ENCODE measurements at places on chromosomes 16 and 17.

DNA sequence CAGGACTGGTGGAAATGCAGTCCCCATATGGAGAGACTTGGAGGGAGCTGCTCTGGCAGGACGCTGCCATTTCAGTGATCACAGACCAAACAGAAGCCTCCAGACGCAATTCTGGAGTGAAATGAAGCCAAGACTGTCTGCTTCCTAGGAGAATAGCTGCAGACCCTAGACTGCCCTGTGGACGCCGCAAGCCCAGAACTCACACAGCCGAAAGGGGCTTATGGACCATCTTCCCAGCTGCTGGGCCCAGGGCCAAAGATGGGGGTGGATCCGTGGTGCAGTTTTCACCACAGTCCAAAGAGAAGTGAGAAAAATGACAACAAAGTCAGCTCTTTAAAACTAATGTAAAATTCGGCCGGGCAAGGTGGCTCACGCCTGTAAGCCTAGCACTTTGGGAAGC lies 165.7 kb downstream of the CBLN1 start:
- no peak for DNase-seq

DNA sequence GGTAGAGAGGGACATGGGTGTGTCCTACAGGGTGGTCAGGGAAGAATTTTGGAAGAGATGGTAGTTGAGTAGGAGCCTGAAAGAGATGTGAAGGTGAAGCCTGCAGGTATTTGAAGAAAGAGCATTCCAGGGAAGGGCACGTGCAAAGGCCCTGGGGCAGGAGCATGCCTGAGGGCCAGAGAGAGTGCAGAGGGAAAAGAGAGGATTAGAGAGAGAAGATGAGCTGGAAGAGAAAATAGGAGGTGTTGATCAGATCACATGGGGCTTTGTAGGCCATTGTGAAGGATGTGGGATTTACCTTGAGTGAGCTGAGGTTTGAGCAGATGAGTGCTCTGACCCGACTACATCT lies 455.0 kb downstream of the HAPSTR1 start:
- no peak for DNase-seq

- no peak for DNase-seq
Observed at GRCh38 chr16:20409398-20410120, at the start of gene ACSM5. Gene ACSM5, plus strand, starts transcription at chr16:20409534. Its CDS starts 1,951 bp downstream, at chr16:20411485.

DNA sequence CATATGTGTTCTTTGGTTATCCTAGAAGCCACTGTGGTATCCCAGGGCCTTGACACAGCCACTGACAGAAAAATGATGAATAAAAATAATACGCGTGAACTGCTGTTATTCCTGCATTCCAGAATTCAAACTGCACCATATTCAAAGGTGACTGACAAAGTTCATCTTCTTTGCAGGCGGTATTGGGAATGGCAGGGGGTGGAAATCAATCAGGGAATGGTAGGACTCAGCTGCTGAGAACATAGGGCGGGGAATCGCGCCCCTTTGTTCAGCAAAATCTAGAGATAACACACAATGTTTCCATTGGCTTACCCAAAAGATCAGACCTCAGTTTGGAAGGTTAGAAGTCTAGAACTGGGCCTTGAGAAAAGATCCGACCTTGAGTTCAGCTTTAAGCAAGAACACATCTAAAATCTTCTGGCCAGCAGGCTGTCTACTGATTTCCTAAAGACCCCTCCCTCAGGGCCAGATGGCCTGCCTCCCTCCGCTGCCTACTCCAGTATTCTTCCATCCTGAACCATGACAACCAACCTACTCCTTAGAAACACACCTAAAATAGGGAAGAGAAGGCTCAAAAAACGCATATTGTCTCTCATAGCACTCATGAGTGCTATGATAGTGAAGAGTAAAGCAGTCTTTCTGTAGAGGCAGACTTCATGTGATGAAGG lies 34.1 kb downstream of the CDK5R1 start:
- DNase-seq: no peak

DNA sequence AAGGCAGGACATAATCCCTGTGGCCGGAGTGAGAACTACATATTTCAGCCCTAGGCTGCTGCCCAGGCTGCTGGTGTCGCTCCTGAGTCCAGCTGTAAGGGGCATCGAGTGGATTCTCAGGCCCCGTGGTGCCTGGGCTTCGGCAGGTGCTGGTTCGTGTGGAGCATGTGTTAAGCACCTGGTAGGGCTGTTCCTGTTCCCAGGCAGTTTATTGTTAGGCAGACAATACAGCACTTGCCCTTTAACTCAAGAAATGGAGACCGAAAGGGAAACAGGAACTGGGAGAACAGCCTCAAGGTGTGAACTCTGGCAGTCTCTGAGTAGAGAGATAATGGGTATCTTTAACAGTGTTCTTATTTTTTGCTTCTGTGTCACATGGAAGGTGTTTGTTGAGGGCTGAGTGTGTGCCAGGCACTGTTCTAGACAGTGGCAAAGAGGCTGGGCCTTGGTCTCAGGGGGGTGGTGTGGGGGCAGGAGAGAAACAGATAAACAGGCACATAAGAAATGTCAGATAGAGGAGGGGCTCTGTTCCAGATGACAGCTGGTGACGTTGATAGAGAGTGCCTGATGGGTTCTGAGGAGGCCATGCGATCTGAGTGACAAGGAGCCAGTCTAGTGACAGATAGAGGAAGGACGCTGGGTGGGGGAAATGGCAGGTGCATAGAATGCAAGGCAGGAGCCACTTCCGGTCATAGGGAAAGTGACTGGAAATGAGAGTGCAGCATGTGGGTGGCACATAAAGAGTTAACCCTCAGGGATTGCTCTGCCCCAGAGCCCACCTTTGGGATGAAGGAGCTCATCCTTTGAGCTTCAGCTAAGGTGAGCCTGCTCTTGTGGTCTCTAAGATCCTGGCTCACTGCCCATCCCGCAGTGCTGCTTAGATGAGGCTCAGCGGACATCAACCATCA lies 33.8 kb downstream of the EPN2 start:
- peak; percentile 25 for DNase-seq

- peak; percentile 58 for DNase-seq
Observed at GRCh38 chr17:6420173-6420641, 14.7 kb downstream of the AIPL1 start.

DNA sequence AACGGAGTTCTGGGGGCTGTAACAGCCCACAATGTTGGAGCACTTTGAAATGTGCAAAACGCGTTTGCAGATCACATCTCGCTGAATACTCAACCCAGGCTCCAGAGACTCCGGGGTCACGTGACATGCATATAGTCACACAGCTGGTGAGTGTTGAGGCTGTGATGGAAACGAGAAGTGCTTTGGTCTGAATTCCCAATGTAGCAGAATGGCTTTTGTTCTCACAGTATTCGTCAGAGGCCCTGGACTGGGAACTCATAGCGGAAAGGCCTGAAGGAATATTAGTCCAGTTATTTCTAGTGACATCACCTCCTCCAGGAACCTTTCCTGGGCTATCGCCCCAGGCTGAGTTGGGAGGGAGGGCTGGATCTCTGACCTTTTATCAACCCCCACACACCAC lies 95.8 kb upstream of the CRHR1 start:
- peak; percentile 88 for DNase-seq

DNA sequence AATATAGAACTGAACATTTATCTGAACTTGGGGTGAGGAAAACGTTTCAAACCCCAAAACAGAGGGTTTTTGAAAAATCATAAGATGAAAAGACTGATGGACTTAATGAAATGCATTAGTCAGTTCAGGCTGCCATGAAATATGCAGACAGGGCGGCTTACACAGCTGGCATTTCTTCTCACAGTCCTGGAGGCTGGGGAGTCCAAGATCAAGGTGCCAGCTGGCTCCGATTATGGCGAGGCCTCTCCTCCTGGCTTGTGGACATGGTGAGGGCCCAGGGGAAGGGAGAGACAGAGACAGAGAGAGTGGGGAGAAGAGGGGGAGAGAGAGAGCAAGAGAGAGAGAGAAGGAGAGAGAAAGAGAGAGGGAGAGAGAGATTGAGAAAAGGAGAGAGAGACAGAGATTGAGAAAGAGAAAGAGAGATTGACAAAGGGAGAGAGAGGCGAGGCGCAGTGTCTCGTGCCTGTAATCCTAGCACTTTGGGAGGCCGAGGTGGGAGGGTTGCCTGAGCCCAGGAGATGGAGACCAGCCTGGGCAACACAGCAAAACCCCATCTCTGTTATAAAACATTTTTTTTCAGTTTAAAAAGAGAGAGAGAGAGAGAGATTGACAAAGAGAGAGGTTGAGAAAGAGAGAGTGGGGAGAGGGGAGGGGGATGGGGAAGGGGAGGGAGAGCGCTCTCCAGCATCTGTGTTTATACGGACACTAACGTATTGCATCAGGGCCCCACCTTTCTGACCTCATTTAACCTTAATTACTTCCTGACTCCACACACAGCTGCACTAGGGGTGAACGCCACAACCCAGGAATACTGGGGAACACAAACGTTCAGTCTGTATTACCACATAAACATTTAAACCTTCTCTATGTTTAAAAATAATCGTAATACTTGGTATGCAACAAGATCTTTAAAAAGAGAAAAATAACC lies 24.6 kb upstream of the RPH3AL start:
- no peak for DNase-seq

DNA sequence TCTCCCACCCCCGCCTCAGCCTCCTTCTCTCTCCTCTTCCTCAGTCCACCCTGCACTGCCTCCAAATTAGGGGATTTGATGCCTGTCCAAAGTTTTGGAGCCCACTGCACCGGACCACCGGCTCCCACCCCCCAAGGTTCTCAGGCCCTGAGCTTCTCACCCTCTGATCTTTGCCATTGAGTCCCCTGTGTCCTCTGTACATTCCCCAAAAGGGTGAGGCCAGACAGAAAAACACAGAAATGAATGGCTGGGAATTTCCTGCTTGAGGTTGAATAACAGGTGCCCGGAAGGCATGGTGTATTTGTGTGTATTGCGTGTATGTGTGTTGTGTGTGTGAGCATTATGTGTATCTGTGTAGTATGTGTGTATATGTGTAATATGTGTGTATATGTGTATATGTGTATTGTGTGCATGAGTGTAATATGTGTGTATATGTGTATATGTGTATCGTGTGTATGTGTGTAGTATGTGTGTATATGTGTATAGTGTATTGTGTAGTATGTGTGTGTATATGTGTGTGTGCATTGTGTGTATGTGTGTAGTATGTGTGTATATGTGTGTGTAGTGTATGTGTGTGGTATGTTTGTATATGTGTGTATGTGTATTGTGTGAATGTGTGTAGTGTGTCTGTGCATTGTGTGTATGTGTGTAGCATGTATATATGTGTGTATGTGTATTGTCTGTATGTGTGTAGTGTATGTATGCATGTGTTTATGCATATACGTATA lies 16.0 kb upstream of the CCL17 start:
- DNase-seq: no peak

DNA sequence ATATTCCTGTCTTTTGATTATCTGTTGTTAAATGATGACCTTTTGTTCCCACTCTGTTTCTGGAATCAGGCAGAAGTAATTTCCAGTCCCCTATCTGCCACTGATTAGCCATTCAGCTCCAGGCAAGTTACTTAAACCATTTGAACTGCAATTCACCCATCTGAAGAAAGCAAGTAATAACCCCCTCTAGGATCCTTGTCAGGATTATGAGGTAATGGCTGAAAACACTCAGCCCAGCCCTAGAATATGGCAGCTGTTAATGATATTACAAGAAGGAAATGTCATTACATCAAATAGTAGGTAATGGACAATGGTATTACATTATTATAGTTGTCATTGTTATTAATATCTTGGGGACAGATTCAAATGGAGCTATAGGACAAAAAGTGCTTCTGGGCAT lies 16.0 kb upstream of the SLC47A1 start:
- DNase-seq: no peak

- no peak for DNase-seq
Observed at GRCh38 chr17:3918372-3919122, 2.3 kb upstream of the P2RX1 start.

GRCh38 chr17:36132421-36132831 lies 28.8 kb downstream of the CCL4 start:
- DNase-seq: no peak

DNA sequence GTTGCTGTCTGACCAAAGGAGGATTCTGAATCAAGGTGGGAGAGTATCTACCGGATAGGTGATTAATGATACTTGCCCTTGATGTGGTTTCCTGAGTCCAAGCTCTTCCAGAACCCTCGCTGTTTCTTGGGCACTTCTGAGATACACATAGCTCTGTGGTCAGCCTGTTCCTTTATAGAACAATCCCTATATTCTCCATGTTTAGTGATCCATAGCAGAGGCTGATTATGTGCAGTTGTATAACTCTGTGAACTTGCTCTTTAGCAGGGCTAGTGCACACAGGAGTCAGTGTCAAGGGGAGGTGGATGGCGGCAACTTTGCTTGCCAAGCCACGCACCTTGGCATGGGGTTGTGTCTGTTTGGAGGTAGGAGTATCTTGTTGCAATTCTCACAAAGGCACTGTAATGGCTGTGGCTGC lies 36.1 kb downstream of the ARL4D start:
- DNase-seq: peak; percentile 68

GRCh38 chr17:32746280-32746679 lies 130.6 kb downstream of the MYO1D start:
- DNase-seq: no peak

- no peak for DNase-seq
Observed at GRCh38 chr17:3271072-3271848, 26.9 kb downstream of the OR3A1 start.

DNA sequence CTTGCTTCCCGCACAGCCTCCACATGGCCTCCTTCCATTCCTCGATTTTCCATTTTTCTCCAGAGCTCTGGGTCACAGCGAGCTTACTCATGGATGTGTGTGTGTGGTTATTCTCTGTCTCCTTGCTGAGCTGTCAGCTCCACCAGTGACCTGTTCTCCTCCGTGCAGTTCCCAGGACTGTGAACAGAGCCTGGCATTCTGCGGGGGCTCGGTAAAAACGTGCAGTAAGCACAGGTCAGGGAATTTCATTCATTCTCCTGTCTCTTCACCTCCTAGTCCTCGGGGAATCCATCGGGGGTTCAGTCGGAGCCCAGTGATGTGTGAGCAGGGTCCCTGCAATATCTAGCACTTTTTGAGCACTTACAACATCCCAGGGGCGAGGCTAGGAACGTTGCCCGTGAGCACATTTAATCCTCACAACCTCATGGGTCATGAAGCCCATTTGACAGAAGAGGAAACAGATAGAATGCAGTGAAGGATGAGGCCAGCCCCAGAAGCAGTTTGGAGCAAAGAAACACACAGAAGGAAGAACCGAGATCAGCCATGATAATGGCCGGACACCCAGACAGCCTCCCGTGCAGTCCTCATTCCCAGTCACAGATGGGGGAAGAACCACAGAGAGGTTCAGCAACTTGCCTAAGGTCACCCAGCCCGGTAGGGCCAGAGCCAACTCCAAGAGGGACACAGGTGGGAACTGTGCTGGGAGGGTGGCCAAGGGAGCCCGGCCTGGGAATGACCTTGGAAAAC lies 183.2 kb upstream of the GSE1 start:
- no peak for DNase-seq

DNA sequence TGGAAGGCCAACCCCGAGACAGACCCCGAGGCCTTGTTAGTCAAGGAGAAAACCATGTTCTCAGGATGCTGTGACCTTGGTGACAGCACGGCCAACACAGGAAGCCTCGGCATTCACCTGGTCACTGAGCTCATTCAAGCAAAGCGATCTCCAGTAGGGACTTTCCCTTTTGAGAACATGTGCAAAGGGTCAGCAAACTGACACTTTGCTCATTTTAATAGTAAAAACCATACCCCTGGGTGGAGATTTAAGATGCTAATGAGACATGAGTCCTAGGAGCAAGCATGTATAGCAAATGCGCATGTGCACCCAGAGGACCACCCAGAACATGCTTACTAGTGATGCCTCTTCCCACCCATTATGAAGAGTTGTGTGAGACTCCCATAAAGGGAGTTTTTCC lies 5.7 kb upstream of the SULT1A2 start:
- no peak for DNase-seq

GRCh38 chr17:49050611-49051010 lies 53.4 kb downstream of the IGF2BP1 start:
- DNase-seq: no peak

GRCh38 chr17:29764748-29765147 lies 142.0 kb upstream of the CORO6 start:
- no peak for DNase-seq
